ENCODE measurements at places on chromosomes 4 and X.

DNA sequence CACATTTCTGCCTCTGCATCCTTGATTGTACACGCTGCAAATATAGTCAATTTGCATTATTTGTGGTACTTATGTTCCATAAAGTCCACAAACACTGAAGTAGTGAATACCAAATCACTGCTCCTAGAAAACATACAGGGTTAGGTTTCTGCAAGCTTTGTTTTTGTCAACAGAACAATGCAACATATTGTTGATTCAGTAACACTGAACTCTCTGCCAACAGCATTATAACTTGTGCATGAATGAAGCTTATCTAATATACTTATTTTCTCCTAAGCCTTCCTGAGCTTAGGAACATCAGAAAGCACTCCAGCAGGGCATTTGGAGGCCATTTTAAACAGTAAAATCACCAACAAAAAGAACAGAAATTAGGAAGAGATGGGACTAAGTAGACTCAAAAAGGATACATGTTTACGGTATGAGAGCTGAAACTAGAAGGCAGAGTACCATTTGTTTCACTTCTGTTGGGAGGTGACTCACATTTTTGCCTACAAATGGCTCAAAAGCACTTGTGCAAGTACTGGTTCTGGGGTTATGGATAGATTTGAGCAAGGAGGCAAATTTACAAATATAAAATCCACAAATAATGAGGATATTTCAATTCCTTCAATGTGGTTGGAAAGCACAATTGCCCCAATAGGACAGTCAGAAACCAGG lies 14.1 kb downstream of the COX18 start:
- no peak for DNase-seq

DNA sequence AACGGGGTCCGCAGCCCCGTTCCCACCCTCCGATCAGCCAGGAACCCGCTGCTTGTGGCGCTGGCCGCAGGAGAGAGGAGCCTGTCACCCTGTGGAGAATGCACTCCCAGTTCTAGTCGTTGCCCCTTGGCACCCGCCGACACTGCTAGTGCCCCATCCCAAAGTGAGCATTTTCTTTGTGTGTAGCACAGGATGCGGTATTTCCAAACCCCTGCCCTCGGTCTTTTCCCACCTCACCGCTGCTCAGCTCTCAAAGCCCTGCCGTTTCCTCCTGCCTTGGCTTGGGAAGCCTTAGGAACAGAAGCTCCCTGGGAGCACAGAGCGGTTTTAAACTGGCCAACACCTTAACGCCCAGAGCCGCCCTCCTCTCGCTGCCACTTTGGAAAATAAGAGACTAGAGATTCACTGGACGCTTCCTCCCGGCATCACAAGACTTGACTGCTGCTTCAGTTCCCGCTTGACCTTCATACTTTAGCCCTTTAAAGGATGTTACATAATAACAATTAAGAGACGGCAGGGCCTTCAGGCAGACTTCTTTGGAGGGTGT lies 772 bp downstream of the CYP4V2 start:
- no peak for DNase-seq

DNA sequence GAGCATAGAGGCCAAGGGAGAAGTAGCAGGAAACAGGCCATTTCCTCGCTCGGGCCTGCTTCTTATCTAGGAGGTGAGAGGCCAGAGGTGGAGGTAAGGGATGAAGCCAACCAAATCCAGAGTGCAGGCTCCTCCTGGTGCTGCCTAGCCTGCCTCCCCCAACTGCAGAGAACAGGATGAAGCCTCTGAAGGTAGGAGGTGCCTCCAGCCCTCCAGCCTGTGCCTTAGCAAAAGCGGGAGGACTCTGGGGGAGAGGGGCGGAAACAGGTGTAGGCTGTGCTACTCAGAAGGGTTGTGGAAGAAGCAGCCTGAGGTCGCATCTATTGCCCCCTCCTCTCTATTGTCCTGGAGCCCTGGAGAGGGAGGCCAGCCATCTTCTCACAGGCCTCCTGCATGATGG lies 2.9 kb upstream of the MTM1 start:
- DNase-seq: no peak

GRCh38 chrX:7062903-7063302 lies 84.6 kb upstream of the STS start:
- DNase-seq: no peak

GRCh38 chr4:104969394-104970082 lies 177.1 kb upstream of the TET2 start:
- no peak for DNase-seq

DNA sequence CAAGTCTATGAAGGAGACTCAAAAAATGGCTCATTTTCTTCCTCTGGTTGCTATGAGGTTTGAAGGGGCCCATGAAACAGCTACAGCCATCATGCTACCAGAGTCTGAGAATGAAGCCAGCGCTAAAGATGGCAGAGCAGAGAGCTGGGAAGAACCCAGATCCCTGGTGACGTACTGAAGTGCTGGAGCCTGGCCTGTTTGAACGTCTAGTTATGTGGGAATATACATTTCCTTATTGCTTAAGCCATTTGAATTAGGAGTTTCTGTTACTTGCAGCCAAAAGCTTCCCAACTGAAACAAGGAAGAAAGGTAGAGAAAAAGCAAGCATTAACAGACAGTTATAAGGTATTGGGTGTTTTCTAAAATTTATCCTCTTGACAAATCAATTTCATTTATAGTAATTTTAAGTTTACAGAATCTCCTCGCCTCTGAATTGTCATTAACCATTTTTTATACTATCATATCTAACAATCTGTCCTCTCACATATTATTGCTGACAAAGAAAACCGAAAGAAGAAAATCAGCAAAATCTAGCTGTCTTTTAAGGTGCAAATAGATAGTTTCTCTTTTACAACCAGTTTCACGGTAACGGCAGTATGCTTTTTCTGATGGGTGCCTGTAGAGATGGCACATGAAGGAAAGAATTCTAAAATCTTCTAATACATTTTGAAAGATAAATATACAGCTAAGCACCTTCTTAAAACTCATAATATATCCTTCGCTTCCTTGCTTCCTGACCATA lies 8.9 kb upstream of the COQ2 start:
- DNase-seq: no peak

GRCh38 chr4:29002151-29002550 lies 1718.0 kb upstream of the PCDH7 start:
- DNase-seq: no peak

DNA sequence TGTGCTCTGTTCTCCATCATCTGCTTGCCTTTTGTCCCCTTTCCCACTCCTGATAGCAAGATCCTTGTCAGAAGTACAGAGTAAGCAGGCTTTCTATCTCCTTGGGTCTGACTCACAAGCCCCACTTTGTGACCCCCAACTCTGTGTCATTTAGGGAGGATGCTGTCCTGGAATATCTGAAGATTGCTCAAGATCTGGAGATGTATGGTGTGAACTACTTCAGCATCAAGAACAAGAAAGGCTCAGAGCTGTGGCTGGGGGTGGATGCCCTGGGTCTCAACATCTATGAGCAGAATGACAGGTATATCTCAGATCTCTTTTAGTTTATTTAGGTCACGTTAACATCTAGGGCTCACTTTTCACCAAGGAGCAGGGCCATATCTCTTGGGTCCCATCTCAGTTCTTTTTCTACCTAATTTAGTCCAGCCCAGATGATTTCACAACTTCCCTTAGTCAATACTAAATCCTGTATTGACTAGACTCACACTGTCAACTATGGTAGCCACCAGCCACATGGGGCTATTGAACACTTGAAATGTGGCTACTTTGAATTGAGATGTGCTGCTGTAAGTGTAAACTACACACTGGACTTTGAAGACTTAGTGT lies 64.3 kb downstream of the MSN start:
- no peak for DNase-seq

- no peak for DNase-seq
Observed at GRCh38 chr4:121734571-121734970, 30.4 kb downstream of the SMIM43 start.

- no peak for DNase-seq
Observed at GRCh38 chr4:110620691-110621327, 2.1 kb downstream of the PITX2 start.

- DNase-seq: no peak
Observed at GRCh38 chrX:68147848-68148247, 285.4 kb downstream of the OPHN1 start.

DNA sequence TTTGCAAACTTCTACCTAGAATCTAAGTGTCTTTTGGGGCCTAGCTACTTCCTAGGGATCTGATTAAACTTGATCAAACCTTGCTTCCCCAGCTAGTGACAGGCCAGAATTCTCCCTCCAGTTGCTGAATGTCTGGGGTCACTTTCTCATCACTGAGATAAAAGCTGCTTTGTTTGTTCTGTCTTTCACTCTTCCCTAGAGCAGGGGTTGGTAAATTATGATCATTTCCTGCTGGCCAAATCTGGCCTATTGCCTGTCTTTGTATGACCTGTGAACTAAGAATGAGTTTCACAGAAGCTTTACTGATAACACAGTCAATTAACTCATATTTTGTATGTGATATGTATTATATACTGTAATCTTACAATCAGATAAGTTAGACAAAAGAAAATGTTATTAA lies 157.8 kb upstream of the AADAT start:
- no peak for DNase-seq

- no peak for DNase-seq
Observed at GRCh38 chrX:152927858-152928760, 30.2 kb downstream of the ZNF185 start.

- DNase-seq: no peak
Observed at GRCh38 chr4:17981063-17981462, 40.5 kb downstream of the LCORL start.

GRCh38 chr4:81836716-81837115 lies 365.0 kb upstream of the RASGEF1B start:
- no peak for DNase-seq

DNA sequence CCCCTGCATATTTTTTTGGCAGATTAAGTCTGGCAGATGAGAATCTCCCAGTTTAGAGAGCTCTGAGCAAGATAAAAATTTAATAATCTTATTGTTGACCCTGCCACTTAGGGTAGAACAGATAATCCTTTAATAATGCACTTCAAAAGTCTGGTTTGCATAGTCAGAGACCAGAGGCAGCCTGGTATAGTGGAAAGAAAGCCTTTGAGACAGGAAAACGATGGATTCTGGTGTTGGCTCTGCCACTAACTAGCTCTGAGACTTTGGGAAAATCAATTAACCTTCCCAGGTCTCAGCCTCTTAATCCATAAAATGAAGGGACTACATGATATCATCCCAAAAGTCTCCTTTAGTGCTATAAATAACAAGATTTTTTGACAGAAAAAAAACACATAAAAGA lies 824.5 kb downstream of the STIM2 start:
- no peak for DNase-seq

- no peak for DNase-seq
Observed at GRCh38 chrX:42934020-42934726, 156.2 kb upstream of the PPP1R2C start.

GRCh38 chr4:81786063-81786763 lies 314.5 kb upstream of the RASGEF1B start:
- no peak for DNase-seq

DNA sequence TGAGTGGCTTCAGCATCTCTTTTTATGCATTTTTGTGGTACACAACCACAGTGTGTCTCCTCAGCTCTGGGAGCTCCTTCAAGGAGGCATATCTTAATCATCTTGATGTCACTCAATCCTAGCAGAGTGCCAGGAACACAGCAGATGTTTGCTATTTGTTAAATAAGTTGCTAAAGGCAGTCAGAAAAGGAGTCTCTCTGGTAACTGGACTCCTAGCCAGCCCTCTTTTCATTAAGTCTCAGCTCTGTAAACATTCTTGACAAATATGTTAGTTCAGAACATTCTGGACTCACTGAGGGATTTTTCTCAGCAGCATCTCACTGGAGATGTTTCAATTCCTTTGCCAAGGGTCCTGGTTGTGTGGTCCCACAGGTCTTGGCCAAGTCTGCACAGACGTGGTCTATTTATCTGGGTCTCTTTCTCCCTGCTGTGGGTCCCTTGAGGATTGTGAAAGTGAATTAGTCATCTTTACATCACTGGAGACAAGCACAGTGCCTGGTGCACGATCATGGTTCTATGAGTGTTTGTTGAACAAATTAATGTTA lies 20.3 kb upstream of the FAM9C start:
- DNase-seq: no peak

DNA sequence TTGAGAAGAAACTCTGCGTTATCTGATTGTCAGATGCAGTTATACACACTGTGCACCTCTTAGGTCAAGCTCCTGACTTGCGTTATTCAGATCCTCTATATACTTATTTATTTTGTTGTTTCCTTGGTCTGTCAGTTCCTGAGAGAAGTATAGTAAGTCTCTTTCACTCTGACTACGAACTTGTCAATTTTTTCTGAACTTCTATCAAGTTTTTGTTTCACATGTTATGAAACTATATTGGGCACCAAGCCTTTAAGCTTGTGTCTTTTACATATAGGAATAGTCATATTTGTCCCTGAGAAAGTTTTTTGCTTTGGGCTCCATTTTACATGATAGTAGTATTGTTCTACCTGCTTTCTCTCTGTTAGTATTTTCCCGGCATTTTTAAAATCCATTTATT lies 31.7 kb downstream of the ZNF275 start:
- DNase-seq: no peak

GRCh38 chrX:40149286-40150175 lies 51.8 kb upstream of the BCOR start:
- no peak for DNase-seq

Data from stimulated activated CD4-positive, alpha-beta T cell treated with anti-CD3 and anti-CD28 coated beads, Interleukin-15, amount 100 ng/mL, for 1 hour (primary cell).